CD8-positive, alpha-beta memory T cell (primary cell): ENCODE measurements at places on chromosomes 5 and 9.

DNA sequence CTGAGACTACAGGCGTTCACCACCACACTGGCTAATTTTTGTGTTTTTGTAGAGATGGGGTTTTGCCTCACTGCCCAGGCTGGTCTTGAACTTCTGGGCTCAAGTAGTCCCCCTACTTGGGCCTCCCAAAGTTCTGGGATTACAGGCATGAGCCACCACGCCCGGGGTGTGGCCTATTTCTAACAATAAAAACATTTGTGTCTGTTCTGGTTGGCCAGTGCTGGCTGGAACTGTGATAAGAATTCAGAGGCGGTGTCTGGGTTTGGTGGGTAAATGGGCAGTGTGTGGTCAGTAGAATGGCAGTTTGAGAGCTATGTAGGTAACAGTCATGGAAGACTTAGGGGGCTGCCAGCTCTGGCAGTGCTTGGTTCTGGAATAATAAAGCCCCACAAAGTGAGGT lies 46.9 kb upstream of the SYNPO start:
- DNase-seq: no peak
- no peaks in the 10 kb centered on the region for H3K4me1 ChIP-seq
- no peak overlapping the region for H3K4me3 ChIP-seq
- no peaks in the 10 kb centered on the region for H3K27me3 ChIP-seq

DNA sequence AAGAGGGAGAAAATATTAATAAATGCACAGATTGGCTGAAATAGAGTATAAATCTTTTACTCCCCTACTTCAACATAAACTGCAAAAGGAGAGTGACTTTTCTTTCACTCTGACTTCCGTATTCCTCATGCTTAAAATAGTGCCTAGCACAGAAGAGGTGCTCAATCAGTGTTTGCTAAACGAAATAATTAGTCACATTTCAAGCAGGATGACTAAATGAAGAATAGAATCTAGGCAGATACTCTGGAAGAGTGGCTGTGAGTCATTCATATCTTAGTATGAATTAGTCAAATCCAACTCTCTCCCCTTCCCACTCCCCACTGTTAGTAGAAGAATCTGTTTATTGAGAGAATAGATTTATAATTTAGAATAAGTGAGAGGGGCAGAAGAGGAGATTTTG lies 4.8 kb downstream of the CD274 start:
- H3K4me3 ChIP-seq: no peak overlapping the region
- H3K27ac ChIP-seq: no peak overlapping the region
- H3K27me3 ChIP-seq: no peaks in the 10 kb centered on the region
- DNase-seq: no peak
- H3K4me1 ChIP-seq: peaks cover 22% of the 10 kb centered on the region
- no peaks in the 10 kb centered on the region for H3K36me3 ChIP-seq

GRCh38 chr9:96555567-96556386 lies 63.9 kb downstream of the CDC14B start:
- H3K36me3 ChIP-seq: no peaks in the 10 kb centered on the region
- H3K4me3 ChIP-seq: no peak overlapping the region
- no peak for DNase-seq
- H3K27ac ChIP-seq: no peak overlapping the region
- no peaks in the 10 kb centered on the region for H3K27me3 ChIP-seq
- H3K4me1 ChIP-seq: no peaks in the 10 kb centered on the region

DNA sequence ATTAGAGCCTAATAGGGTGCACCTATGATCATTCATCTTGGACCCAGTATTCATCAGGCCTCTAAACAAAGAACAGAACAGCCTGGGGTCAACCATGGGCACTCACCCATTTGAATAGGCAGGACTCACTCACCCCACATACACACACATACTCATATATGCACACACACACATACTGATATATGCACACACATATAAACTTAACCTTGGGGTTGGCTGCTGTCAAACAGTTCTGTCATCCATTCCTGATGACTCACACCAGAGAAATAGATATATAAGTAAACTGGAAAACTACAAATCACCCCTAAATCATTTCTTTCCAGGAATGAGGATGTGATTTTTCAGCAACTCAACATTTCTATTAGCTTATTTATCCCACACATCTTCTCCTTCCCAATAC lies 51.3 kb downstream of the ARL15 start:
- no peaks in the 10 kb centered on the region for H3K4me1 ChIP-seq
- no peak for DNase-seq
- no peaks in the 10 kb centered on the region for H3K36me3 ChIP-seq
- no peak overlapping the region for H3K27ac ChIP-seq
- no peaks in the 10 kb centered on the region for H3K27me3 ChIP-seq
- H3K4me3 ChIP-seq: no peak overlapping the region

DNA sequence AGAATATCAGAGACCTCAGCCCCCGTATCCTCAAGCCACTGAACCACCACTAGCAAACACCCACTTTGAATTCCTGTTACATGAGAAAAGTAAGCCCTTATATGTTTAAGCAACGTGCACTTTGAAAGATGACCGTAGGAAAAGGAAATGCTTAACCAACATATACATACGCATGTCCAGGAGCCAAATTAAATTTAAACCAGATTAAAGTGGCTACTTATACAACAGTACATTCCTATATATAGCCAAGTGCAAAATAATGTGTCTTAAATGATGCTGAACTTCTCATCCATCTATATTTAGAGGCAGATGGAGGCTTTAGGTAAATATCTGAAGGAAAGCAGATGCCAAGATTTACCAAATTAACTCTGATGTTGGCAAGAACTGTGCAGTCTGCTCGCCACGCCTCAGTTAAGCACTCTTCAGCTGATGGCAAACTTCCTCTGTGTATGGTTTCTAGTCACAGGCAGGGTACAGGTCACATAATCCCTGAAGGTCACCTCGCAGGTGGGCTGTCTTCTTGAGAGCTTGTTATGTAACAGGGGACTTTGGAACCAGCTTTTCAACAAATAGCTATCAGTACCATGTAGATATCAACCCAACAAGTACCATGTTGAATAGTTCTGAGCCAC lies 8.6 kb downstream of the GCNT4 start:
- H3K4me1 ChIP-seq: peaks cover 31% of the 10 kb centered on the region
- no peak for DNase-seq
- no peaks in the 10 kb centered on the region for H3K27me3 ChIP-seq
- peaks cover 14% of the 10 kb centered on the region for H3K36me3 ChIP-seq

GRCh38 chr5:180673371-180674089 lies 24.1 kb upstream of the FLT4 start:
- no peaks in the 10 kb centered on the region for H3K36me3 ChIP-seq
- H3K27me3 ChIP-seq: peaks cover 3% of the 10 kb centered on the region
- DNase-seq: no peak
- no peaks in the 10 kb centered on the region for H3K4me1 ChIP-seq
- H3K4me3 ChIP-seq: no peak overlapping the region
